ENCODE measurements at places on chromosomes 3 and 15.

GRCh38 chr15:57591237-57591821 lies 375 bp upstream of the MYZAP start:
- no peak for DNase-seq

DNA sequence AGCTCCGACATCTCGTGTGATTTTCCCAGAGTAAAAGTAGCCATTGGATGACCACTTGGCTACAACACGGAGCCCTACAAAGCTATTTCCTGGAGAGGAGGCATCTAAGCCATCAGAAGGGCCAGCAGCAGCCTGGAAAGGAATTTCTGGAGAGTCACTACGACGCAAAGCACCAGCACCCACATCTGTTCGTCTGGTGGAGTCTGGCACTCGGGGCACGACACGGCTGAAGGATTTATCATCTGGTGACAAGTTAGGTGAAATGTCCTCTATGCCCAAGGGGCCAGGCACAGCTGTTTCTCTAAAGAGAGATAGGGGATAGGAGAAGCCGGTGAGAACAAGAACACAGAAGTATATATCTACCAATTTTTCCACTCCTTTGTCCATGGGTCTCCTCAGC lies 49.5 kb downstream of the TUBGCP4 start:
- DNase-seq, result no peak

DNA sequence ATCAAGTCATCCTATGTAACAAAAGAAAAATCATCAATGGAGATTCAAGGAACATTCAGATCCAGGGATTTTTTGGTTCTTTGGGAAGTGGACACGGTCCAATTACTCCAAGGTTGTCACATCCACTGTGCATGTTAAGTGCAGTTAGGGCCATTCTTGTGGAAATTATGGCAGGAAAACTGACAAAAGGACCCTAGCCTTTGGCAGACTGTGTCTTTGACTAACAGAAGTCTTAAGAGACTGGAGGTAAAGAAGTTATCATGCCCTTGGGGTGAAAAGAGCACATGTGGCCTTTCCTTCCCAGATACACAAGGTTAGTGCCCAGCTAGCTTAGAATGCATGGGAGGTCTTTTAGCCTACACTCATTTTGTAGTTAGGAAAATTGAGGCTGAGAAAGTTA lies 74.9 kb downstream of the MB21D2 start:
- no peak for DNase-seq

GRCh38 chr3:52792961-52793695 lies 1.5 kb upstream of the ITIH3 start:
- no peak for DNase-seq

DNA sequence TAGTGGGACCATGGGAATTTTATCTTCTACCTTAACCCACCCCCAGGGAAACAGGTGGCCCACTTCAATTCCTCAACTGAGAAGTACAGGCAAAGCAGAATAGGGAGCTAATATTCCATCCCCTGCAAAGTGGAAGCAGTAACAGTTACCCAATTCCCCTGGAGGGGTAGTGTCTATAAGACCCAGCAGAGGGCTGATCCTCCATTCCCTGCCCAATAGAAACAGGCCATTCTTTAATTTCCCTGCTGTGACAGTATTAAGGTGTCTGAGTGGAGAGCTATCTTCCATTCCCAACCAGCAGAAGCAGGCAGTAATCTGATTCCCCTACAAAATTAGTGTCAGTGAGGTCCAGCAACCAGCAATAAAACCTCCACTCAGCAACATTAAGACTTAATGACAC lies 219.8 kb downstream of the ULK4 start:
- DNase-seq, result no peak

- no peak for DNase-seq
These were observed 165.2 kb downstream of the PGPEP1L start for GRCh38 chr15:98842192-98842972.

- DNase-seq, result no peak
These were observed 22.1 kb upstream of the TJP1 start for GRCh38 chr15:29844290-29844903.

- no peak for DNase-seq
These were observed 50.1 kb downstream of the CALML4 start for GRCh38 chr15:68154923-68155559.

DNA sequence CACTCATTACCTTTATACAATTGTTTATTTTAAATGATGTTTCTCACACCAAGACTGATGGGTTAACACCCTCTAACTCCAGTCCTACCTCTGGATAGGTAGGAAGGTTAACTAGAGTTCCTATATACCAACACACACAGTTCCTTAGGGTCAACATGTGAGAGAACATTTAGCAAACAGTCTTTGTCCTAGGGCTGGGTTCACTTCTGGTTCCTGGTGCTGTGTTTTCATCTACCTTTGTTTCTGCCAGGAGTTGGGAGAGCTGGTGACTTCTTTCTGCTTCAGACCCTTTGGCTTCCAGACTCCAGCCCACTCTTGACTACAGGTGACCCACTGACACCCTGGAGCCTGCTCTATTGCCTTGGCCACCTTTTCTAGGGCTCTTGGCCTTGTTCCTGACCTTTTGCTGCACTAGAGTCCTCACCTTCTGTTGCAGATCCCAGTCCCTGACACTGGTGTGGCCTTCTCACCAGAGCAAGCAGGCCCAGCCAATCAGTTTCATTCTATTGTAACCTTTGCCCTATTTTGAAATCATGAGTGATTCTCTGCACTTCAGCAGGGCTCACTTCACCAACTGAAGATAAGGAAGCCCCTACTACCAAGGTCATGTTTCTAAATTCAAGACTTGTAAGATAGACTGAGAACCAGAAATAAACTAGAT lies 50.0 kb upstream of the SECISBP2L start:
- DNase-seq, result no peak

- no peak for DNase-seq
These were observed 2.5 kb downstream of the CFAP92 start for GRCh38 chr3:128991355-128991895.

DNA sequence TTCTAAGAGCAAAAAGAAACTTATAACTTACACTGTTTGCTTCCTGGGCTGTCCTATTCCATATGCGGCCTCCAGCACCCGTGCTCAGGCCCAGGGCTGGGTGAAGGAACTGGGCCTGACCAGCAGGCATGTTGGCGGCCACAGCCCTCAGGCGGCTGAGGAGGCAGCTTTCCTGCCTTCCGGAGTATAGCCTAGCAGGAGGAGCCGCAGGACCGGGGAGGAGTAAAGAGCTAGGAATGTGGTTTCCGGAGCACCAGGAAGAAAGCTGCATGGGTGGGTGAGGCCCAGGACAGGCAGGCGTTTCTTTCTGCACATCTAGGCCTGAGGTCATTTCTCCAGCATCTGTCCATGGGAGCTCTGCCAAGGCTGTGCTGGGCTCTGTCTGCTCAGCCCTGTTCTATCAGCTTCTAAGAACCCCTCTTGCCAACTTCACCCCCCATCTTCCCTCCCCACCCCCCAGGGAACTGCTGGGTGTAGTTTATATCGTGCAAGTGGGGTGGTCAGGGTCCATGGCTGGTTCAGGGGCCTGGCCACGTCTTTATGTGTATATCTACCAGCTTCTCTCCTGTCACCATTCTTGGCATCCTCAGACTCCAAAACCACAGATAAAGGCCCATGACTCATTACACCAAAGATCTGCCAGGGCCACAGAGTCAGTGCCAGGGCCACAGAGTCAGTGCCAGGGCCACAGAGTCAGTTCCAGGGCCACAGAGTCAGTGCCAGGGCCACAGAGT lies 7.8 kb upstream of the KIF7 start:
- no peak for DNase-seq

GRCh38 chr3:82353306-82354171 lies 592.1 kb upstream of the GBE1 start:
- DNase-seq, result no peak

GRCh38 chr3:26428992-26429391 lies 193.6 kb upstream of the LRRC3B start:
- no peak for DNase-seq

DNA sequence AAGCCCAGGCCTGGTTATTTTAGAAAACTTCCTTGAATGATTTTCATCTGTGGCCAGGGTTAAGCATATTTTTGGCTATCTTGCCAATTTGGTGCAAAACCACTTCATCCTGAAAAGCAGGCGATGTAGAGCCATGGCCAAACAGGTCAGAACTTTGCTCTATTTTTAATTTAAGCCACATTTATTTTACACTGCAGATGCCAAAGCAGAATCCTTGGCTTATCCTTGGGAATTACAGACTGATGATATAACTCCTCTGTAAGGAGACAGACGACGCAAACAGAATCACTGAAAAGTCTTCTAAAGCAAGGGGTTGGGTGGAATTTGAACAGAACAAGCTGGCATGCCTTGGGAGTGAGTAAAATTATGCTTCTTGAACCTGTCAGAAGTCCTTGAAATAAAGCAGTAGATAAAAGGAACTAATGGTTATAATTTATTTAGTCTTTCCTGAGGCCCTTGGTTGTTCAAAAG lies 121.9 kb downstream of the CHST2 start:
- DNase-seq, result no peak

DNA sequence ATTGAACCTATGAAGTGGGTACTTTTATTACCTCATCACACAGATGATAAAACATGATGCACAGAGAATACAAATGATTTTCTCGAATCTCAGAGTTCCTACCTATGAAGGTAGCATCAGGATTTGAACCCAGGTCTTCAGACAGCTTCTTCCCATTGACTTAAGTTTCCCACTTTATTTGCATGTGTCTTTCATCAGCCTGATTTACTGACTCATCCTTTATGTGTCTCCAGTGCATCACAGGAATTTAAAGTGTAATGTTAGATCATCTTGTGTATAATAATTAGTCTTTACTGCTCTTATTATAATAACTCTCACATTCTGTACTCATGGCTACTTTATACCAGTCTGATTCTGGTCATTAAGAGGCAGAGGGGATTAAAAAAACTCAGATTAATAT lies 449.4 kb upstream of the SUCLG2 start:
- no peak for DNase-seq

GRCh38 chr15:75828429-75828828 lies 14.8 kb upstream of the UBE2Q2 start:
- no peak for DNase-seq

DNA sequence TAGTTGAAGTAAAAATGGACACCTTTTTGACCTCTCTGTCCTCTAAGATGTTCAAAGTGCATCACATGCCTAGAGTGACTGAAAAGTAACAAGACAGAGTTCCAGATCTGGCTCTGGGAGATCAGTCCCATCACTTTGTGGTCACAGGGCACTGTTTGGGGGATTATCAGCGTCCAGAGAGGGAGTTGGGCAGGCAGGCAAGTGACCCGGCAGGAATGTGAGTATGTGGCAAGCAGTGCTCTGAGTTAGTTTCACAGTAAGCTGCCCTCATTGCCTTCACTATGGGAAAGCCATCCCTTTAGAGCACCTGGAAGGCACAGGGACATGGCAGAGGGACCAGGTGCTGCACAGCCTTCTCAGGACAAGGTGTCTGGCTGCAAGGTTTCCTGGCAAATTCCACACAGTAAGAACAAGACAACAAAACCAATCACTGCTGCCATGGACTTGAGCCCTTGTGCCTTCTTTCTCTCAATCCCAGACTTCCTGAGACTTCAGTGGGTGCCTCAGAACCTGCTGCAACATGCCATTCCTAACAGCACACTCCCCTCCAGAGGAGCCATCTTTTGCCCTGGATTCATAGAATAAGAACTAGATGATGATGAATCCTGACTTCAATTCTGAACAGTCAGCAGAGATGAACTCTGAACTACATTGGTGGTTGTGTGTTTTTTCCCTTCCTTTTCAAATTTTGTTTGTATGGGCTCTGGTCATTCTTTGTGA lies 55.2 kb downstream of the TIPARP start:
- DNase-seq, result no peak

- peak; percentile 73 for DNase-seq
These were observed 163.9 kb downstream of the THSD4 start for GRCh38 chr15:71278989-71279756.

GRCh38 chr3:197471221-197472010 lies 84.4 kb downstream of the BDH1 start:
- no peak for DNase-seq

DNA sequence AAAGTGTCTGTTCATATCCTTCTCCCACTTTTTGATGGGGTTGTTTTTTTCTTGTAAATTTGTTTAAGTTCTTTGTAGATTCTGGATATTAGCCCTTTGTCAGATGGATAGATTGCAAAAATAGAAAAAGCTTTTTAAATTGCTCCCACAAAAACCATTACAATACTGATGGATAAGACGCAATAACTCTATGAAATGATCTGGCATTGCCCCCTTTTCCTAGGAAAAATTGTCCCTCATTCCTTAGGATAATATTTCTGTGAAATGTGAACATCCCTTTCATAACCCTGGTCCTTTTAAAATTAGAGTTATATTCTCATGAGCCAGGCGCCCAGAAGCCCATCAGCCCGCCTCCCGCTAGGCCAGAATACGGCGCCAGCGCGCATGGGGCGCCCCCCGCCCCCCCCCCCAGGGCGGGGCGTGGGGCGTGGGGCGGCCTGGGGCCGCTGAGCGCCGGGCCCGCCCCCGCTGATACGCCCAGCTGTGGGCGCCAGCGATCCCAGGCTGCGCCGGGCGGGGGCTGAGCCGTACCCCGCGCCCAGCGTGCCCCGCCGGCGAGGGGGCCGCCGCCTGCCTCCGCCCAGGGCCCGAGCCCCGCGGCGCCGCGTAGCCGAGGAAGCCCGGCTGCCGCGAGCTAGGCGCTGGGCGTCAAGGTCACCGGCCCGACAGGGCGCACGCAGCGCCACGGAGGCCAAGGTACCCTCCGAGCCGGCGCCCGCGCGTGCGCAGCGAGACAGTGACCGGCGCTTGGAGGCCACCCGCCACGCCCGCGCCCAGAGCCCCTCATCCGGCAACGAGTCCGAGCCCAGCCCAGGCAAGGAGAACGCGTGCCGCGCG lies 11.1 kb upstream of the ROPN1B start:
- no peak for DNase-seq

GRCh38 chr3:189146848-189147247 lies 24.9 kb upstream of the TPRG1 start:
- no peak for DNase-seq

DNA sequence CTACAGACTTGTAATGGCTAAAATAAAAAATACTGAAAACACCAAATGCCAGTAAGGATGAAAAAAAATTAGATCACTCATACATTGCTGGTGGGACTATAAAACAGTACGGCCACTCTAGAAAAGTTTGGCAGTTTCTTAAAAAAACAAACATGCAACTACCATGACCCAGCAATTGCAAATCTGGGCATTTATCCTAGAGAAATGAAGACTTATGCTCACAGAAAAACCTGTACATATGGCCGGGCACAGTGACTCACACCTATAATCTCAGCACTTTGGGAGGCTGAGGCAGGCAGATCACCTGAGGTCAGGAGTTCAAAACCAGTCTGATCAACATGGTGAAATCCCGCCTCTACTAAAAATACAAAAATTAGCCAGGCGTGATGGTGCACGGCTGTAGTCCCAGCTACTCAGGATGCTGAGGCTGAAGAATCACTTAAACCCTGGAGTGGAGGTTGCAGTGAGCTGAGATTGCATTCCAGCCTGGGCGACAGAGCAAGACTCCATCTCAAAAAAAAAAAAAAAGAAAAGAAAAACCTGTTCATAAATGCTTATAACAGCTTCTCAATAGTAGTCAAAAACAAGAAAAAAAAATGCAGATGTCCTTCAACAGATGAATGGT lies 5.6 kb downstream of the TP53BP1 start:
- DNase-seq, result no peak

- DNase-seq, result no peak
These were observed 12.4 kb downstream of the THRB start for GRCh38 chr3:24482096-24482705.

GRCh38 chr15:74174219-74174957 lies 878 bp downstream of the ISLR start:
- DNase-seq, result no peak

All from NCI-H2081 treated with DMSO at 0.1 percent for 48 hours (cell line).